Smooth muscle cell of the pulmonary artery (primary cell): ENCODE measurements at places on chromosomes 12 and 14. TPM values are rescaled to one million over a fixed set of nuclear protein-coding genes. Genes with fewer than 3 reads are reported as not detected.

The RTL1 gene
- not detected in 2 replicates for total RNA-seq

The RIMKLB gene
- total RNA-seq: 17.1 and 29.8 TPM in 2 replicates

The RAB3IP gene
- total RNA-seq: 2.8 and 3.4 TPM in 2 replicates

The PLA2G1B gene
- total RNA-seq: not detected in 2 replicates

The INHBC gene
- total RNA-seq: not detected in 2 replicates

The RBMS2 gene
- 26.2 and 27.9 TPM in 2 replicates for total RNA-seq

The AQP2 gene
- total RNA-seq: 0.07 TPM in 1 of 2 replicates, not detected in the other

The OR4Q3 gene
- not detected in 2 replicates for total RNA-seq

The SLC7A8 gene
- 8.0 and 8.6 TPM in 2 replicates for total RNA-seq

The LRP10 gene
- total RNA-seq: 262 and 319 TPM in 2 replicates
